Sigmoid colon (tissue), 7 donors: ENCODE measurements at places on chromosomes 1 and 21. TPM values are rescaled to one million over a fixed set of nuclear protein-coding genes. Genes with fewer than 3 reads are reported as not detected.
A peak's percentile ranks its signal among the peaks of the same experiment; 100 is the strongest.

DNA sequence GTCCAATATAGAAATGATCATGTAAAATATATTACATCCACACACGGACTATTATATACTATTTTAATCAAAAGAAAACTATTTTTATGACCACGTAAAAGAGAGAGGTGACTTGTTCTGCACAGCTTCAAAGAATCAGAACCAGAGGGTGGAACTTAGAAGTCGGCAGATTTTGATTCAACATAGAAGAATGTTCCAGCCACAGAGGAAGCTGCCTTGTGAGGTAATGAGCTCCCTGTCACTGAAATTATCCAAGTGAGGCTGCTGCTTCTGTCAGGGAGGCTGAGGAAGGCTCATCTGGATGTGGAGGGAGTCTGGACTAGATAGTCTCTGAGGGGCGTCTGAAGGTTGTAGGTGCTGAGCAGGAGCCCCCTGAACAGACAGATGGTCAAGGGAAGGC, 2.7 kb downstream of the PLEKHA6 start:
- no peak overlapping the region for H3K27ac ChIP-seq
- peaks cover 9% of the 10 kb centered on the region for H3K27me3 ChIP-seq
- no peak for DNase-seq
- peaks cover 10% of the 10 kb centered on the region for H3K4me1 ChIP-seq
- no peaks in the 10 kb centered on the region for H3K36me3 ChIP-seq
- no peak overlapping the region for H3K4me3 ChIP-seq

DNA sequence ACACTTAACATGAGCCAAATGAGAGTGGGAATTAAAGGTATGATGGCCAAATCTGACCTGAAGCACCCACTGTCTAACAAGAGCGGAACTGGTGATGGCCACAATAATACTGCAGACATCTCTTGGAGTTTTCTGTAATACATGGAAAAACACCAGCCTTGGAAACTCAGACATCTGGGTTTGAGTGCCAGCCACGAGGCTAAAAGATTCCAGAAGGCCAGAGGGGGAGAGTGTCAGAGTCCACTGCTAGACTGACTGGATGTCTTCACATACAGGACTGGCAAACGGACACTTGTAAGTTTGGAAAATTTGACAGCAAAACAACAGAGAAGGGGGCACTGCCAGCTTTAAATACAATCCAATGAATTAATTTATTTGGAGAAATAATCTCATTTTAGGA, 175.1 kb downstream of the ADSS2 start:
- H3K27me3 ChIP-seq = no peaks in the 10 kb centered on the region
- no peak overlapping the region for H3K27ac ChIP-seq
- H3K36me3 ChIP-seq = no peaks in the 10 kb centered on the region
- H3K4me3 ChIP-seq = no peak overlapping the region
- DNase-seq = no peak
- H3K4me1 ChIP-seq = peaks cover 18% of the 10 kb centered on the region

The FAM131C gene
- 0.81 TPM for total RNA-seq

The ARF1 gene
- 250 TPM for total RNA-seq

DNA sequence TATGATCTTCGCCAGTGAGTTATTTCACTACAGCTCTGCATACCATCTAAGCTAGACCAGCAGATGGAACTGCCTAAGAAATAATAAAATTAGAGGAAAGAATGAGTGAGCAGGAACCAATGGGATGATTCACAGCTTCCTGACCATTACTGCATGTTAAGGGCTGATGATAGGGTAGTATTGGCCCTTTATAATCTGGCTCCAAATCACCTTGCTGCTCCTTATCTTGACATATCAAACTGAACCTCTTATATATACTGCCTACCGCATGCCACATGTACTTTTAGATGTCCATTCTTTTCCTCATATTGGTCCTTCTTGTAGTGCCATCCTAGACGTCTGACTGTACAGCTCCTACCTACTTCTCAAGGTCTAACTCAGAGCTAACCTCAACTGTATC, 524.4 kb downstream of the DPYD start:
- no peaks in the 10 kb centered on the region for H3K36me3 ChIP-seq
- DNase-seq = no peak
- no peaks in the 10 kb centered on the region for H3K4me1 ChIP-seq
- H3K4me3 ChIP-seq = no peak overlapping the region
- H3K27me3 ChIP-seq = no peaks in the 10 kb centered on the region

- peak overlapping the region; percentile 60 for H3K27ac ChIP-seq
- H3K4me3 ChIP-seq = no peak overlapping the region
- no peaks in the 10 kb centered on the region for H3K27me3 ChIP-seq
- DNase-seq = no peak
- H3K4me1 ChIP-seq = peaks cover 47% of the 10 kb centered on the region
These were observed 6.8 kb downstream of the TENT5C start for GRCh38 chr1:117612517-117613248.

- H3K36me3 ChIP-seq = no peaks in the 10 kb centered on the region
- no peak overlapping the region for H3K4me3 ChIP-seq
- H3K27me3 ChIP-seq = no peaks in the 10 kb centered on the region
- H3K4me1 ChIP-seq = no peaks in the 10 kb centered on the region
- no peak for DNase-seq
- no peak overlapping the region for H3K27ac ChIP-seq
These were observed 218.7 kb downstream of the TM2D1 start for GRCh38 chr1:61506236-61506635.

The WDR64 gene
- not detected for total RNA-seq

DNA sequence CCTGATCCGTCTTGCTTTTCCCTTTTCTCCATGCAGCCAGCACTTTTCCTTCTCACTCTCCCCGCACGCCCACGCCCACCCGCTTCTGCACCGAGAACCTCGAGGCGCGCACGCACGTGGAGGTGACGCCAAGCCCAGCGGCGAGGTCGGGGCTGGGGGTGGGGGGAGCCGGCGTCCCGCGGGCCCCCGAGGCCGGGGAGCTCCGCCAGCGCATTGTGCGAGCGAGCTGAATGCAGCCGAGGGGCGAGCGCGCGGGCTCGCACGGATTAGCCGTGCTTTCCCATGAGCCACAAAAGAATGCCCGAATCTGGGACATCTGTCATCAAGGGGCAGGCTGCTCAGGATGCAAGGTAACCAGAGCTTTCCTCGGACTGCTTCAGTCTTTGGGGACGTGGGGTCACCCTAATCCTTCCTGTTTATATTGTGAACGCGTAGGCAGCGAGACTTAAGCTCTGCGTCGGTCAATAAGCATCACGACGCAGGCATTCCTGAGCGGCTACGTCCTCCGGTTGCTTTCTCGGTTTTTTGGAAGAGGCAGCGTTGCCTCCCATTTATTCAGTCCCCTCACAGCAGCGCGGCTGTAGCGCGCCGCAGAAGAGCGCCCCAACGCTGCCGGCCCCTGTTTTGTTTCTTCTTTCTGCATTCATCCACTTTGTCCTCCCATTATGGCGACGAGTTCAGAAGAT, 67.3 kb upstream of the AKT3 start:
- H3K27me3 ChIP-seq = peaks cover 16% of the 10 kb centered on the region
- H3K36me3 ChIP-seq = no peaks in the 10 kb centered on the region
- no peaks in the 10 kb centered on the region for H3K4me1 ChIP-seq
- peak overlapping the region; percentile 26 for H3K4me3 ChIP-seq
- peak overlapping the region; percentile 51 for H3K27ac ChIP-seq

The PROX1 gene
- 6.4 TPM for total RNA-seq

The CCT3 gene
- 155 TPM for total RNA-seq

DNA sequence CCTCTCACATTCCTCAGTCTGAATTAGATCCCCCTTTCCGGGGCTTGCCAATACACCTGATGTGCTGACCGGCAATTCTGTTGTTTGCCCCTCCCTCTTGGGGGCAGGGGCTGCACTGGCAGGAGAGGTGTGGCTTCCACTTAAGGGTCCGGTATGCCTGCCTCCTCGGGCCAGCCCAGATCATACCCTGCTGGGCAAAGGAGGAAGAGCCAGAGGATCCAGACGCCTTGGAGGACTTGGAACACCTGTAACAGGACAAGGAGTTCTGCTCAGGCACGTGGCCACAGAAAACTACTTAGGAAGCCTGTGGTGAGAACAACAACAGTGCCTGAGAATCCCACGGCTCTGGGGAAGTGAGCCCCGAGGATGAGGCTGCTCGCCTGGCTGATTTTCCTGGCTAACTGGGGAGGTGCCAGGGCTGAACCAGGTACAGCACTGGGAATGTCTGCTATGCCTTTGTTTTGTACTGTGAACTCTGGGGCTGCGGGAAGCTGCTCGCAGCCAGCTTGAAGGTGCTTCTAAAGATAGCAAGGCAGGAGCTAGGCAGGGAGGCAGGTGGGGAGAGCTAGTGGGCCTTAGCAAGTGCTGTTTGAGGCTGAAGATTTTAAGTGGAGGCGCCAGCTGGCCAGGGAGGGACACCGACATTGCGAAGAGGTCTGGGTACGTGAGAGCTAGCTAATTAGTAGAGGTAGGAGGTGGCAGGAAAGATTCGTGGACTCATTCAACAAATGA, at the start of gene SMPDL3B:
SMPDL3B (plus strand) TSS at position 183 of the 732 bp plus-strand sequence; CDS start at position 367, 184 bp downstream.
- H3K27me3 ChIP-seq = peaks cover 18% of the 10 kb centered on the region
- no peak within 1 kb of the TSS for H3K27ac ChIP-seq
- no peak for DNase-seq
- H3K36me3 ChIP-seq = no peaks in the 10 kb centered on the region
- no peak within 1 kb of the TSS for H3K4me3 ChIP-seq

GRCh38 chr1:167746013-167746672, 24.4 kb downstream of the MPZL1 start:
- H3K27ac ChIP-seq = no peak overlapping the region
- H3K36me3 ChIP-seq = no peaks in the 10 kb centered on the region
- no peak overlapping the region for H3K4me3 ChIP-seq
- DNase-seq = no peak

- no peaks in the 10 kb centered on the region for H3K4me1 ChIP-seq
- H3K36me3 ChIP-seq = no peaks in the 10 kb centered on the region
- no peak overlapping the region for H3K4me3 ChIP-seq
- no peaks in the 10 kb centered on the region for H3K27me3 ChIP-seq
- no peak overlapping the region for H3K27ac ChIP-seq
These were observed 2.1 kb downstream of the PADI1 start for GRCh38 chr1:17207046-17207445.

The ATP1A4 gene
- 3.0 TPM for total RNA-seq

DNA sequence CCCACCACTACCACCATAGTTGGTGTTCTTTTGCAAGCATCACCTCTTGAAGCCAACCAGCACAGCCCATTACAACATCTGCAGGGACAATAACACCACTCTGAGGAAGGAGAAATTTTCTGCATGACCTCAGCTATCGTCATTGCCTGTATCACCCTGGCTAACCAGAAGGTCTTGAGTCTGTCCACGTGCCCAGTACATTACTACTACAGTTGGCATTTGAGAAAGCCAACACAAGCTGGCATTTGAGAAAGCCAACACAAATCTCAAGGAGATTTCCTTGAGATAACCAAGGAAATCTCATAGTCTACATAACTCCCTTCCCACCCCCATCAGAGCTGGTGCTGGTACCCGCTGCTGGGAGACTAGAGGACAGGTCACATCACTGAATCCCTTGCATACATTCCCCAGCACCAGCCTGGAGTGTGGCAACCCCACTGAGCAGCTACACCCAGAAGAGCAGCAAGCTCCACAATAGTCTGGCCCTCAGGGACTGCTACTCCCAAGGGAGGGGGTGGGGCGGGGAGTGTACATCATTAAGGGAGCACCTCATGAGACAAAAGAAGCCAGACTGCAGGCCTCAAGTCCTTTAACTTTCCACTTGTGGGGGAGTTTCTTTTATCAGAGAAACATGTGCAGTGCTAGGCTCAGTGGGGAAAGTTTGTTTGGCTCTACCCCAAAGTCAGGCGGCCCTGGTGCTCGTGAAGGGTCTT, 46.0 kb upstream of the GUCA2A start:
- no peaks in the 10 kb centered on the region for H3K27me3 ChIP-seq
- peaks cover 12% of the 10 kb centered on the region for H3K4me1 ChIP-seq
- no peaks in the 10 kb centered on the region for H3K36me3 ChIP-seq
- no peak overlapping the region for H3K4me3 ChIP-seq
- no peak for DNase-seq

DNA sequence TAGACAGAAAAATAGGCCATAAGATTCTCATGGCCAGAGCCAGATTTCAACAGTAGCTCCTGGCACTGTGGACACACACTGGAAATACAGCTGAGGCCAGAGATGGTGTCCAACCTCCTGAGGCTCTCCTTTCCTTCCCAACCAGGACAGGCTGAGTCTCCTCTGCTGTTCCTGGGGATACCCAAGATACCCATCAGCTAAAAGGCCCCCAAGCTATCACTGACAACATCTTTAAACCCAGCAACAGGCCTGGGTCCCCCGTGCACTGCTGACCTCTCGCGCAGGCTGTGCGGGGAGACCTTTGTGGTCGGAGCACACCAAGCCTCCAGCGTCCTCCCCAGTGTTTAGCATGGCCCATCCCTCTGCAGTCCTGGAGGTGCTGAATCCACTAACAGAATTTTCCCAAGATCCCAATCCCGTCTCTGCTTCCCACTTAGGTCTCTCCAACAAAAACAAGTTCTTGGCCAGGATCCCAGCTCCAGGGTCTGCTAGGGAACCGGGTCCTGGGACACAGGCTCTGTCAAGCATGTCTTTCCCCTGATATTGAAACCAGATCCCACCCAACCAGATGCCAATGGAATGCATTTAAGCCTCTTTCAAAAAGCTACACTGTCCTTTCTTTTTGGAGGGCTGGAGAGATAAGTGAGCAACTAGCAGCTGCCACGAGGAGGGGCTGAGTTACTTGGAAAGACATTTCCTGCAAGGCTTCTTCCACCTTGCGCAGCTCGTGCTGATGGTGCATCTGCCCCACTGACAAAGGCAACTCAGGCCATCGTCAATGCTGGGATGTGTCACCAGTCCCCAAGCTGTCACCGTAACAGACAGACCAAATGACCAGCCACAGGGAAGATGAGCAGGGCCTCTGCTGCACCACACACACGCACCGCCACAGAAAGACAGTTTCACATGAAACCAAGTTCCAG, 73.2 kb downstream of the BCAR3 start:
- H3K4me3 ChIP-seq = no peak overlapping the region
- H3K4me1 ChIP-seq = peaks cover 33% of the 10 kb centered on the region
- H3K27ac ChIP-seq = peak overlapping the region; percentile 11
- no peaks in the 10 kb centered on the region for H3K36me3 ChIP-seq
- DNase-seq = peak; percentile 54

The IVL gene
- not detected for total RNA-seq

DNA sequence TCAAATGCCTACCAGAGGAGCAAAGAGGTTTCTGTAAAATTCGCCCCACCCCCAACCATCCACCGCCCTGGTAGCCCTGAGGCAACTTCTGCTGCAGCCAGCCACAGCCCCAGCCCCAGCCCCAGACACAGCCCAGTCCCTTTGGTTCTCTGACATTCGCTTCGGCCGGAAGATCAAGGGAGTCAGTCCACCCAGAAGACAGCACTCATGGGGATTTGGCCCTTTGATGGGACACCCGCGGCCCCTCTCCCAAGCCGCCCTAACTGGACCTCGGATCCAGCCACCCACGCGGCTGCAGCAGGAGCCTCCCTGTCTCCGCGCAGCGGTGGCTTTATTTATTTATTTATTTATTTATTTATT, 3881.0 kb downstream of the SRGAP2C start:
- no peaks in the 10 kb centered on the region for H3K4me1 ChIP-seq
- DNase-seq = peak; percentile 54
- no peak overlapping the region for H3K27ac ChIP-seq
- no peaks in the 10 kb centered on the region for H3K36me3 ChIP-seq
- no peaks in the 10 kb centered on the region for H3K27me3 ChIP-seq

- H3K36me3 ChIP-seq = no peaks in the 10 kb centered on the region
- H3K27me3 ChIP-seq = no peaks in the 10 kb centered on the region
- peak overlapping the region; percentile 67 for H3K4me3 ChIP-seq
- H3K4me1 ChIP-seq = no peaks in the 10 kb centered on the region
- peak overlapping the region; percentile 91 for H3K27ac ChIP-seq
These were observed 2.5 kb upstream of the CDKN2C start for GRCh38 chr1:50967416-50968157.
